ENCODE measurements at places on chromosomes 11 and 22.

DNA sequence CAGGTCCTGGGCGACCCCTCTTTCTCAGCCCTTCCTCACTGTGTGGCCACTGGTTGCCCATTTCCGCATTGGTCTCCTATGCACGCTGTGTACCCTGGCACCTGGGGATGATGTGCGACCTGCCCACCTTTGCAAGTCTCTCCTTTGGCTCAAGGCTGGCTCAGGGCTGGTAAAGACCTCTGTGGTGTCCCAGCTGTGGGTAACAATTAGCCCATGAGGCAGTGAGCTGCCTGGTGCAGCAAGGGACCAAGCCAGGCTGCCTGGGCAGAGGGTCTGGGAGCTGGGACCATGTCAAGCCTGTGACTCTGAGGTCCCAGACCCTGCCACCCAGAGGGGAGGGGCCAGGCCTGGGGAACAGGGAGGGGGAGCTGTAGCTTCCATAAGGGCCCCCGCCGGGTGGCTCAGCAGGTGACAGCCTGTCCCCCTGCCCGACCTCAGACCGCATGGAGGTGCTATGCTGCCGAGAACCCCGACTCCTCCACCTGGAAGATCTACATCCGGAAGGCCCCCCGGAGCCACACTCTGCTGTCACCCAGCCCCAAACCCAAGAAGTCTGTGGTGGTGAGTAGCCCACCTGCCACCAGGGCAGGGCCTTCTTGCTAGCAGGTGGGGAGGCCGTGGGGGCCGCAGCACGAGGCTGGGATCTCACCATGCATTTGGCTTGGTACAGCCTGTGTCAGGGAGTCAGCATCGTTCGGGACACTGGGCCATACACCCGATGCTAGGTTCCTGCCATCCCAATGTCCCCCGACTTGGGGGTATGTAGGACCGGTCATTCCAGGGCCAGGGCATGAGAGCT is 112.5 kb downstream of the KCNQ1OT1 start:
- H3K27ac ChIP-seq: no peak overlapping the region
- H3K27me3 ChIP-seq: no peaks in the 10 kb centered on the region
- no peaks in the 10 kb centered on the region for H3K4me1 ChIP-seq
- DNase-seq: no peak
- no peaks in the 10 kb centered on the region for H3K36me3 ChIP-seq

GRCh38 chr11:72813740-72814285 is 398 bp upstream of the ATG16L2 start:
- peak overlapping the region; percentile 100 for H3K27ac ChIP-seq
- peaks cover 70% of the 10 kb centered on the region for H3K36me3 ChIP-seq
- DNase-seq: peak; percentile 95
- peak overlapping the region; percentile 98 for H3K4me3 ChIP-seq
- H3K27me3 ChIP-seq: no peaks in the 10 kb centered on the region

DNA sequence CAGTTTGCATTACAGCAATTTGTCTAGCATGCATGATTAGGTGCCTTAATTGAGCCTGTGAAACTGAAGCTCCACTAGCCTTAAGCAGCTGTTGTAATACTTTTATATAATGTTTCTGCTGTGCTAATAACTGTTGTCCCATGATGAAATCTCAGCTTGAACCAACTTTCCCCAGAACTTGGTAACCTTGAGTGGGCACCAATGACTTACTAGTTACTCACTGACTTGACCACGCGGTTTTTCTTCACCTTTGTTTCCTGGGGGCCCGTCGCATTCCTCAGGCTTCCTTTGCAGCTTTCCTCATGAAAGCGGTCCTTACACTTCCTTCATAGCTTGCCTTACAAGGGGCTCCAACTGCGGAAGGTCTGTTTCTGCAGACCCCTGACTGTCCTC is 11.2 kb upstream of the GLYATL1 start:
- H3K36me3 ChIP-seq: no peaks in the 10 kb centered on the region
- no peak overlapping the region for H3K4me3 ChIP-seq
- DNase-seq: no peak
- H3K27ac ChIP-seq: no peak overlapping the region
- H3K4me1 ChIP-seq: peaks cover 9% of the 10 kb centered on the region
- H3K27me3 ChIP-seq: peaks cover 55% of the 10 kb centered on the region

- H3K27me3 ChIP-seq: peaks cover 5% of the 10 kb centered on the region
- H3K27ac ChIP-seq: peak overlapping the region; percentile 90
- peak overlapping the region; percentile 92 for H3K4me3 ChIP-seq
- peaks cover 29% of the 10 kb centered on the region for H3K4me1 ChIP-seq
- peaks cover 6% of the 10 kb centered on the region for H3K36me3 ChIP-seq
Observed at GRCh38 chr22:20980938-20981722, 967 bp upstream of the LZTR1 start.

GRCh38 chr22:50311606-50312351 is 4.3 kb upstream of the PLXNB2 start:
- no peak overlapping the region for H3K27ac ChIP-seq
- DNase-seq: no peak
- no peaks in the 10 kb centered on the region for H3K27me3 ChIP-seq

- no peak for DNase-seq
- peaks cover 35% of the 10 kb centered on the region for H3K27me3 ChIP-seq
- H3K4me1 ChIP-seq: no peaks in the 10 kb centered on the region
- H3K36me3 ChIP-seq: no peaks in the 10 kb centered on the region
- no peak overlapping the region for H3K27ac ChIP-seq
Observed at GRCh38 chr11:72174302-72175070, 17.5 kb upstream of the FOLR1 start.

DNA sequence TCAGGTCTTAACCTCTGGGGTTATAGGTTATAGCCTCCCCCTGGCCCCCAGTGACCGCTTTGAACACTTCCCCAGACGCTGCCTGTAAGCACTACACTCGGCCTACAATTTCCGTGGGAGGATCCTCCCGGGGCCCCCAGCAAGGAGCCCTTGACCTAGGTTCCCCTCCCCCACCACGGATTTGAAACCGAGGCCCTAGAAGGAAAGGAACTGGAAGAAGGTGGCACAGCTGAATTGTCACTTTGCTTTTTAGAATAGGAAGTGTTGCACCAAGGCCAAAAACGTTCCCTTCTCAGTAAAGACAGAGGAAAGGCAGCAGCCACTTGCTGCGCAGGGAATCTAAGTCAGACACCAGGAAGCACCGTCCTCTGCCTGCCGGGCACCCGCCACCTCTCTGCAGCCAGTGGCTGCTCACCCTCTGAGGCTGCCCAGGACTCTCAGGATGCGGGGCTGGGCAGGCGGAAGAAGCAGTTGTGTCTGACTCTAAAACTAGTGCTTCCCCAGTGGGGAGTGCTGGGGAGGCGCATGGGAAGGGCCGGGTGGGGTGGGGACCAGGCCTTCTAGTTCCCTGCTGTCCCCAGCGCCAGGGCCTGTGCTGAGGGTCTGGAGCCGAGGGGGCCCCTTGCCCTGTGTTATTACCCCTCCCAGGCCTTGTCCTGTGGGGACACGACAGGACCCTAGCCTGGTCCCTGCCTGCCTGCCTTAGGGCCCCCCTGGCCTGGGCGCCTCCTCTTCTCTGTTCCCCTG is 7.9 kb upstream of the FLRT1 start:
- no peak for DNase-seq
- no peak overlapping the region for H3K4me3 ChIP-seq
- H3K36me3 ChIP-seq: no peaks in the 10 kb centered on the region

GRCh38 chr11:121119440-121119839 is 18.4 kb downstream of the TECTA start:
- no peak for DNase-seq
- no peaks in the 10 kb centered on the region for H3K4me1 ChIP-seq
- no peaks in the 10 kb centered on the region for H3K36me3 ChIP-seq

DNA sequence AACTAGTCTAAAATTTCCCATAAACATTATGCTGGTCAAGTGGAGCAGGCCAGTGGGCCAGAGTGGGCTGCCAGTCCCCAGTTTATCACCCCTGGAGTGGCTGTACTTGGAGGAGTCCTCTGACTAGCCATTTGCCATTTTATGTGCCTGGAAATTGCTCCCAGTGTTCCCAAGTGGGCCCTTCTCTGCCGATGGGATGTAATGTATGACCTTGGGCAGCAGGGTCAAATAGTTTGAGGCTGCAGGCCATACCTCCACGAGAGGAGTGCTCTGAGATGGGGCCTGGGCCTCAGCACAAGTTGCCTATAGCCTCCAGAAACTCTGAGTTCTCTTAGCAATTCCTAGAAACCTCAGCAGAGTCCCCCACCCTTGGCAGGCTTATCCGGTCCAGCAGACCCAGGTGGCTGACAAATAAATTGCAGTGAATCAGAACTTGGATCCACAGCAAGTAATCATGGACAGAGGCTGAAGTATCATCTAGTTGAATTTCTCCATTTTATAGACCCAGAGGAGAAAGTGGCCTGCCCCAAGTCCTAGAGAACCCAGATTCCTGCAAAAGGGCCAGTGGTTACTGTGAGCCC is 17.8 kb upstream of the PATZ1 start:
- no peak overlapping the region for H3K27ac ChIP-seq
- H3K4me3 ChIP-seq: no peak overlapping the region
- DNase-seq: no peak
- H3K36me3 ChIP-seq: peaks cover 2% of the 10 kb centered on the region

DNA sequence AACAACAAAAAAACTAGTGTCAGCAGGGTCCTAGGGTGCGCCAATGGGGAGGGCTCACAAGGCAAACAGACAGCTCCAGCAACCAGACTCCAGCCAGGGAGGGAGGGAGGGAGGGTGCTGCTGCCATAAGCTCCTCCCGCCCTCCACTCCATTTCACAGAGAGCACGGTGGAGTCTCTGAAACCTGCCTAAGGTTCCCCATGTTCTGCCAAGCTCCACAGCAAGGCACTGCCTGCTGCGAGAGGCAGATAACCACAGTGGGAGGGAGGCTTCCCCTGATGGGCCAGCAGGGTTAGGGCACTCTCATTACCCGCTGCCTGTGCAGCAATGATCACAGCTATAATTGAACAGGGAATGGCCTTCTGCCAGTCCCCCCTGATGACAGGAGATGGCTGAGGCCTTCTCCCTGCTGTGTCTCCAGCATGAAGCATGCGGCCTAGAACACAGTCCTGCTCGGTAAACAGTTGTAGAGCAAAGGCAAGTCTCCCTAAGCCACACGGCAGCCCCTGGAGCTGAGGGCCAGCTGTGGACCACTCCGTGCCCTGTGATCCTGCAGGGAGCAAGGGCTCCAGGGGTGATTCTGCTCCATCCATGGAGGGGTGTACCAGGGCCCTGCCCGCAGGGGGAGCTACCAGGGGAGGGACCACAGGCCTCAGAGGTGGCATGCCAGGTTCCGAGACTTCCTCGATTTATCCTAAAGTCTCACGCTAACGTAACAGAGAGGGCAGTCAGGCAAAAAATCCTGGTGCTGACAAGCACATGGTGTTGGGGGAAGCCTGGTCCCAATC is 42.9 kb downstream of the PC start:
- H3K4me3 ChIP-seq: no peak overlapping the region
- H3K4me1 ChIP-seq: no peaks in the 10 kb centered on the region
- no peak for DNase-seq
- peaks cover 9% of the 10 kb centered on the region for H3K27me3 ChIP-seq
- H3K27ac ChIP-seq: no peak overlapping the region

DNA sequence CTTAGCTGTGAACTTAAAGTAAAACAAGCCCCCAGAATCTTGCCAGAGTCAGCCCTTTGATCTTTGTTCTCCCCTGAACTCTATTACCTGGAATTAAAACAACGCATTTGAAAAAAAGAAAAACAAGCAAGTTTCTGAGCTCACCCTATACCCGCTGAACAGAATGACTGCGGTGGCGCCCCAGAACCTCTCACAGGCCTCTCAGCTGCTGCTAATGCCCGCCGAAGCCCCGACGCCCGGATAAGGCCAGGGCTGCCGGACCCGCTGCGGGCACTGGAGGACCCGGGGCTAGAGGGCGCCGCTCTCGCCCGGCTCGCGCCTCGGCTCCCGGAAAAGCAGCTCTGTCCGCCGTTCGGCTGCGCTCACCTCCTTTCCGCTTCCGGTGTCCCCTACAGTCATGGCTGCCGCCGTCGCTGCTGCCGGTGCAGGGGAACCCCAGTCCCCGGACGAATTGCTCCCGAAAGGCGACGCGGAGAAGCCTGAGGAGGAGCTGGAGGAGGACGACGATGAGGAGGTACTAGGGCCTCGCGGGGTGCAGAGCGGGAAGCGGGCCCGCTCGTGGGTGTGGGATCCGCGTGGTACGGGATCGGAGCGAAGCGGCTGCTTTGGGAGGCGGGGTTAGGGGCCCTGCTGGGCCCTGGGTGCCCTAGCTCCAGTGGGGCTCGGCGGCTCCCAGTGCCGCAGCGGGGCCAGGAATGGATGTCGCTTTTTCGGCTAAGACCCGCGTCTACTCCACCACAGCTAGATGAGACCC is at the start of gene TOMM22:
TSS of gene TOMM22 (plus strand) at position 376 of the 754 bp plus-strand sequence. CDS start at position 398, 22 bp downstream.
- no peaks in the 10 kb centered on the region for H3K27me3 ChIP-seq
- peak within 1 kb of the TSS; percentile 92 for H3K4me3 ChIP-seq
- peaks cover 42% of the 10 kb centered on the region for H3K36me3 ChIP-seq
- peaks cover 16% of the 10 kb centered on the region for H3K4me1 ChIP-seq

DNA sequence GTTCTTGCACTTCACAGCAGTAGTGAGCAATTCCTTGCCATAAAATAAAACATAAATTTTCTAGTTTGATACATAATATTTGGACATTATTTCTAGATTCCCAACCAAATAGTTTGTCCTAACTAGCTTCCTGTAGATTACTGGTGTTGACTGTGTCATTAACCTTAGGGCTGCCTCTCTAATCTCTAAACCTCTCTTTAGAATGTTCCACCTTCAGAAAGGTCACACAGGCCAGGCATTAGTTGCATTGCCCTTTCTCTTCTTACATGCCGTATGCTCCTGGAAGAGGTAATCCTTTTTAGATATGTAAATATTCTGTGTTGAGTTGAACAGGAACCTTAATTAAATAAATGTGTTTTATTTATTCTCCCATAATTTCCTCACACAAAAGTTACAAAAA is 904.9 kb upstream of the CNTN5 start:
- no peaks in the 10 kb centered on the region for H3K27me3 ChIP-seq
- no peak overlapping the region for H3K4me3 ChIP-seq
- H3K36me3 ChIP-seq: no peaks in the 10 kb centered on the region
- no peaks in the 10 kb centered on the region for H3K4me1 ChIP-seq

DNA sequence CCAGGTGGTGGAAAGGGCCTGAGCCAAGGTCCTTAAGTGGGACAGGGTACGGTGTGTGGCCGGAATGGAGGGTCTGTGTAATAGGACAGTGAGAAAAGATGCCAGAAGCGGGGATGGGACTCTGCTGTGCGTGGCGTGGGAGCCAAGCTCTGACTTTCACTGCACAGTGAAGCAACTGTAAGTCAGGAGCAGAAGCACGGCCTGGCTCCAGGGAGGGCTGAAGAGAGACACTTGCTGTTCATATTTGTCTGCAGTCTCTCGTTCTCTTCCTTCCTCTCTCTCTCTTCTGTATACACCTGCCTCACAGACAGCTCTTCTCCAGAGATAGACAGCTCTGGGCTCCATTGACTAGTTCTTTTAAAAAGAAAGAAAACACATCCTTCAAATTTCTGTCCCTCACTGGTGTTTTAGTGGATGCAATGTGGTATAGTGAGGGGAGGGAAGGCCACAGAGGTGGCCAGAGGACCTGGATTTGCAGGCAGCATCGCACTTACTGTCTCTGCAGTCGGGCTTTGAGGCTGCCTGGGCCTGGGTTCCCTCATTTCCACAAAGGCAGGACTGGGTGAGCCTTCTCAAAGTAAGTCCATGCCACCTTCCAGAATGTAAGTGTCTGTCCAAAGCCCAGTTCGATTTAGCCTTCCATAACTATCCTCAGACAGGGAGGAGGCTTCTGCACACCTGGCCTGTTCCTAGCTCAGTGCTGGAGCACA is 2.1 kb downstream of the IL17RA start:
- H3K27me3 ChIP-seq: no peaks in the 10 kb centered on the region
- peaks cover 49% of the 10 kb centered on the region for H3K4me1 ChIP-seq
- no peak for DNase-seq
- peaks cover 34% of the 10 kb centered on the region for H3K36me3 ChIP-seq
